ENCODE measurements at places on chromosomes 1 and 21.

DNA sequence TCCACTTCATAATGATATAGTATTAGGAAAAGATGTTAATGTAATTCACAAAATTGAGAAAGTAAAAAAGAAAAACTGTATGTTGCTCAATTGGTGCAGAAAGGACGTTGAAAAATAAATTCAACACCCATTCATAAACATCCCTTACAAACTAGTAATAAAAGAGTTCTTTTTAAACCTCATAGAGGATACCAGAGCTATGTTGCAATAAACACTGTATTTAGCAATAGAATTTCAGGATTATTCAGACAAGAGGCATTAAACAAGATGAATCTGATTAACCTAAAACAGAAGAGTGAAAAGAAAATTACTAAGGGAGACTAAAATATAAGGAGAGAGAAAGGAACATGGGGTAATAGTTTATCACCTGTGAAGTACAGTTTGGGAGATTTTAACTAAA lies 154.8 kb downstream of the NTPCR start:
- DNase-seq: no peak

DNA sequence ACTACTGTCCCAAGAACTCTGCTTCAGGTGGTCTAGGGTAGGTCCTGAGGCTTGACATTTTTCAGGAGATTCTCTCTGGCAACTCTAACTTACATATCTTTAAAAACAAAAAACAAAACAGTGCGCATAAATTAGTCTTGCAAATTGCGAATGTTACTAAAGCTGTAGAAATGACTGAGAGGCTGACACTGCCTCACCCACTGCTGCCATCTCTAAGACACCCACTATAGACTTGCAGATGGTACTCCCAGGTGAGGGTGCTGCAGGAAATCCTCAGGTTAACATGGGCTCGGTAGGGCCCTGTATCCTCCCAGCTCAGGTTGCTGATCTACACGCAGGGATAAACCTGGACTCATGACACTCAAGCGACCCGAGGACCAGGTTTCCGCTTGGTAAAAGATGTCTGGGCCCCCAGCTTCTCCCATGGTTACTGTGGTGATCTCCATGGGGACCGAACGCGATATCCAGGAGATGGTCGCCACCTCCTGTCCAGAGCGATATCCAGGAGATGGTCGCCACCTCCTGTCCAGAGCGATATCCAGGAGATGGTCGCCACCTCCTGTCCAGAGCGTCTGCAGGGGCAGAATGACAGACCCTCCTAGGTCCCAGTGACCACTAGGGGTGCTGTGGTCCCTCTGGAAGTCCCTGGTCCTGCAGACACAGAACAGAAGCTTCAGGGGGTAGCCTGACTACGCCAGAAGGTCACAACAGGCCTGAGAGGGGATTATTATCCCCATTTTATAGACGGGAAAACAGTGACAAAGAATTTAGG lies 16.2 kb upstream of the LY9 start:
- no peak for DNase-seq

GRCh38 chr1:165288350-165289120 lies 68.0 kb downstream of the LMX1A start:
- no peak for DNase-seq

DNA sequence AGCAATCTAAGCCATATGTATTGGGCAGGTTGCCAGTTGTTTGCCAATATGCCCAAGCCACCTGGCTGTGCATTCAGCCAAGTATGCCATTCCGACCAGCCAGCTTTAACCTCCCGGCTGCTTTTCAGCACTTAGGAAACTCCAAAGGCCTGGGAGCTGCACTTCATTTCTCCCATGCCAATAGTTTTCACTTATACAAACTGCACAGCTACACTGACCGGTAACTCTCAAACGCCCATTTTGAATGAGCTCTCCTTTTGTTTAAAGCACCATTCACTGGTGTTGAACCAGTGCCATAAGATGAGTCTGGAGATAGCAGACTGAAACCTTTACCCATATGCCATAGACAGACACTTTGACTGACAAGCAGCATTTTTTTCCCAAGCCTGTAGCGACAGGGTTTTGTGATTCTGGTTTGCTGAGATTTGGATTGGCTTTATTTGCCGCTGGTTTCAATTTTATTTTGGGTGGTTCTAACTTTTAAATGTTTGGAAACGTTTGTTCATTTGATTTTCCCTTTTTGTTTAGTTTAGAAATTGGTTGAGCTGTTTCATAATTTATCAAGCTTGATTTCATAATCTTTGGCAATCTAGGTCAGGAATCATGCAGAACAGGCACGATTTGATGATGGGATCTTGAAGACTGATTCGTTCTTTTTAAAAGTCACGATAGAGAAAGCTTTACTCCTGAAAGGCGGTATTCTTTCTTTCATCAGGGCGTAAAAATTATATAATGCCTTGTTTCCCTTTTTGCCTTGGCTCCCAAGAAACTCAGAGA lies 144.6 kb downstream of the NFIA start:
- DNase-seq: no peak

DNA sequence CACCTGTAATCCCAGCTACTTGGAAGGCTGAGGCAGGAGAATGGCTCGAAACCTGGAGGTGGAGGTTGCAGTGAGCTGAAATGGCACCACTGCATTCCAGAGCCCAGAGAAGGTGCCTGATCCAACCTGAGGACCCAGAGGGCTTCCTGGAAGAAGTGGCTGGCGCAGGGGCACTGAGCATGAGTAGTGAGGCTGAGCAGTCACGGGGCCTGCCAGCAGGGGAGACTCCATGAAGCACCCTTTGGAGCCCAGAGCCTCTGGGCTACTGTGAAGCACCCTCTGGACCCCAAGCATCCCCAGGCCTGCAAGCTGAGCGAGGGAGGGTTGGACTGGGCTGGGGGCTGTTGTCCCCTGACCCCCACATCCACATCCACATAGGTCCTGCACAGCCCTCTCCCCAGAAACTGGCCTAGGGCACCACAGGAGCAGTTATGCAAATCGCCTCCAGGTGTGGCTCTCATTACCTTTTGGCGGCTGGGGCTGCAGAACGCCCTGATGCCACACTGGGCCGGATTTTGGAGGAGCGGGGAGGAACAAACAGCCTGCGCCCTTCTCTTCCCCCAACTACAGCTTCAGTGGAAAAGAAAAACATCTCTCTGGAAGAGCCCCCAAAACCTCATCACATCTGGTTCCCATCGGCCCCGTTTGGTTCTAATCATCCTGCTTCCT lies 78.2 kb upstream of the TARDBP start:
- no peak for DNase-seq

GRCh38 chr21:15355066-15355465 lies 290.3 kb upstream of the NRIP1 start:
- DNase-seq: no peak

DNA sequence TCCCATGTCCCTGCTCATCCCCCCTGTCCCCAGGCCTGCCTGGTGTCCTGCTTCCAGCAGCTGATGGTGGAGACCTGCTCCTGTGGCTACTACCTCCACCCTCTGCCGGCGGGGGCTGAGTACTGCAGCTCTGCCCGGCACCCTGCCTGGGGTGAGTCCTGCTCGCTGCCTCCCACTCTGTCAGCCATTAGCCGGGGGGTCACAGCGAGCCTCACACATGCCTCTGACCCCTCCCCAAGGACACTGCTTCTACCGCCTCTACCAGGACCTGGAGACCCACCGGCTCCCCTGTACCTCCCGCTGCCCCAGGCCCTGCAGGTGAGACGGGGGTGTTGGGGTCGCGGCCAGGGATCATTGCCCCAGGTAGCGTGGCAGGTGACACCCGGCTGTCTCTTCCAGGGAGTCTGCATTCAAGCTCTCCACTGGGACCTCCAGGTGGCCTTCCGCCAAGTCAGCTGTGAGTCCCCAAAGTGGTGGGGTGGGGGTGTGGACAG lies 10.0 kb downstream of the SCNN1D start:
- peak; percentile 5 for DNase-seq

DNA sequence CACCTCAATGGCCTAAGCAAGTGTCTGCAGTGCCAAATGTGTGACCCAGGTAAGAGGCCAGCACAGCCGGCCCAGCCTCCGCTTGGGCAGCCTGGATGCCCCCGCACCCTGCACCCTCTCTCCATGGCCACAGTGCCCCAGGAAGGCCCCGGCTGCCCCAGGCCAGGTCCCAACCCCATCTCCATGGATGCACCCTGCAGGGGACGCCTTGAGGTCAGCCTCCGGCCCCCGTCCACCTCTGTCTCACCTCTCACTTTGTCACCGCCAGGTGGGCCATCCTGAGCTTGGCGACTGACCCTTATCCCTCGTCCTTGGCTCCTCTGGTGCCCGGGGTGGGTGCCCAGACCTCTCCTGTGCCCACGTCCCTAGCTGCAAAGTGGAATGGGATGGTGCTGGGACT lies 2.2 kb downstream of the TNFRSF14 start:
- DNase-seq: no peak

- DNase-seq: no peak
Observed at GRCh38 chr1:84842748-84843231, 50.2 kb downstream of the LPAR3 start.

GRCh38 chr1:58104960-58105359 lies 441.6 kb downstream of the OMA1 start:
- no peak for DNase-seq

DNA sequence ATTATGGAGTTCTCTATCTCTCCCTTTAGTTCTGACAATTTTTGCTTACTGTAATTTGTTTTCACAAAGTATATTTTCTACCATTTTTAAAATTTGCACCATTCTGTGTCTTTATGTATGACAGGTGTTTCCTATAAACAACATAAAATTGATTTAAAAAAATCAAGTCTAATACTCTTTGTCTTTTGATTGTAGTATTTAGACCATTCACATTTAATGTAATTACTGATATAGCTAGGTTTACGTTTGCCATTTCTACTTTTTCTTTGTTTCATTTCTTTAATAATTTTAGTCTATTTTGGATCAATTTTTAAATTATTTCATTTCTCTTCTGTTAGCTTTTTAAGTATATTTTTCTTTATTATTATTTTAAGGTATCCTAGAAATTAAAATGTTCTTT lies 44.4 kb upstream of the LCE5A start:
- no peak for DNase-seq

DNA sequence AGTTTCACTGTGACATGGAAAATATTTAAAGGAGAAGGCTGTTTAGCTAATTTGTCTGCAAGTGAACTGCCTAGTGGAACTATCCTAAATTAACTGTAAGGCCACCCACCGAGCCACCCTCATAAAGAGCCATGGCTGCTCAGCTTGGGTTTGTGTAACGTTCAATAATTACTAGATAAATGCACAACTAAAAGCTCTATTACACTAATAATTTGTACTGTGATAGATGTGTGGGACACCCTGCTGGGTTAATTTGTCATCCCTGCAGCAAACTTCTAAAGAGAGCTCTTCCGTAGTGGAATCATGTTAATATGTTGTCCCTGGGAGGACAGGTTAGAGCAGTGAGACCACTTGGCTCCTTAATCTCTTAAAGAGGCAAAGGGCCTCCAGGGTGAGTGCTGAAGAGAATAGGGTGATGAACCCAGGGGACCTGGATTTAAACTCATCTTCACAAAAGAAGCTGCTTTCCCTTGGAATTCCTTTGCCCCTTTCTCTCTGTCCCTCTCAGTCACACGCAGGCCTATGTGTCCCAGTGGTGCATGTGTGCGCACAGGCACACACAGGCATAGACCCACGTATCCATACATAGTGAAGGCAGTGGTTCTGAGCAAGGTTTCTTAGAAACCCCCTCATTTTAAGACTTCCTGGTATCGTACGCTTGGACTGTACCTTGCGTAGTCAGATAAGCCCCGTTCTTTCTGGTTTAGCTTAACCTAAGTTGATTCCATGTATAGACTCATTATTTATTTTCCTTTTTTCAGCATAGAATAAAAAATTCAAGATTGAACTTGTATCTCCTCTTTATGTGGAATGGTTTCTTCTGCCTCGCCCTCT lies 310.3 kb downstream of the NFIA start:
- DNase-seq: no peak

GRCh38 chr1:91784191-91784590 lies 101.8 kb downstream of the TGFBR3 start:
- no peak for DNase-seq

DNA sequence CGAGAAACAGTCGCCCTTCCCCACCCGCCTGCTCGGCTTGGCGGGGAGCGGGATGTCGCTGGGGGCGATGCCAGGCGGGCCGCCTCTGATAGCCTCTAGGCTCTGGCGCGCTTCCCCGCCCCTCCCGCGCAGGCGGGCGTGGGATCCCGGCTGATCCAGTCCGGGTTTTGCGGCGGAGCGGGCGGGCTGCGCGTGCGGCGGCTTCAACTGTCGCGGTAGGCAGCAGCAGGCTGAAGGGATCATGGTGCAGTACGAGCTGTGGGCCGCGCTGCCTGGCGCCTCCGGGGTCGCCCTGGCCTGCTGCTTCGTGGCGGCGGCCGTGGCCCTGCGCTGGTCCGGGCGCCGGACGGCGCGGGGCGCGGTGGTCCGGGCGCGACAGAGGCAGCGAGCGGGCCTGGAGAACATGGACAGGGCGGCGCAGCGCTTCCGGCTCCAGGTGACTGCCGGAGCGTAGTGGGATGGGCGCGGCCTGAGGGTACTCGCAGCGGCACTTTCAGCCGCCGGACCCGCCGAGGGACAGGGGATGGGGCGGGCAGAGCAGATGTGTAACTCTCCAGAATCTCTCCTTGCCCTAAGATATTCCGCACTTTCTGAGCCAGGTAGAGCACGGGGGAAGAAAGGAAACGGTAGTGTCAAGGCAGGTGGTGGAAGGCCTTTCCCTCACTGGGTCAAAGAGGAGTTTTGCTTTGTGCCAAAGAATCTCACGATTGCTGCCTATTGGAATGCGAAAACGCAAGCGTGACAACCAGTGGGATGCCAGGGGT lies at the start of gene FAAH:
TSS of gene FAAH (plus strand) at position 210 of the 764 bp plus-strand sequence. CDS start at position 242, 32 bp downstream.
- no peak for DNase-seq

GRCh38 chr1:212853658-212854057 lies 4.4 kb upstream of the FLVCR1 start:
- no peak for DNase-seq

DNA sequence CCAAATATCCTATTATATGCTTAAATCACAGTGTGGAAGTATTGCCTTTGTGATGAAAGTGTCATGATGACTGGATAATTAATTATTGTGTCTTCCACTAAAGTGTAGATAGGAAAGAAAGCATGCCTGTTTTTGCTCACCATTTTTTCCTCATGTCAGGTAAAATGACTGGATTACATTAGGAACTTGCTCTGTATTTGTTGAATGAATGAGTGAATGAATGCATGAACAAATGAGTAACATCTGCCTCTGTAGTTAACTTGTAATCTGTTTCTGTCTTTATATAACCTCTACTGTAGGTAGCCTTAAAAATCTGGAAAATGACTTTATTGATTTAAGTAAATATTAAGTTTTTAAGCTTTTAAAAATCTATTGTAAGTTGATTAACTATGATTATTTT lies 2.9 kb upstream of the PTPRC start:
- DNase-seq: no peak

- peak; percentile 18 for DNase-seq
Observed at GRCh38 chr1:83882906-83883305, 116.0 kb downstream of the TTLL7 start.

GRCh38 chr21:33162436-33162951 lies 67.2 kb upstream of the IFNAR2 start:
- DNase-seq: no peak
